Astrocyte of the hippocampus (primary cell): ENCODE measurements at places on chromosomes 5 and 9.

- DNase-seq, result no peak
These were observed 1.3 kb downstream of the PPP1R26 start for GRCh38 chr9:135480940-135481310.

- no peak for DNase-seq
These were observed 71.4 kb downstream of the LRSAM1 start for GRCh38 chr9:127522727-127523126.

DNA sequence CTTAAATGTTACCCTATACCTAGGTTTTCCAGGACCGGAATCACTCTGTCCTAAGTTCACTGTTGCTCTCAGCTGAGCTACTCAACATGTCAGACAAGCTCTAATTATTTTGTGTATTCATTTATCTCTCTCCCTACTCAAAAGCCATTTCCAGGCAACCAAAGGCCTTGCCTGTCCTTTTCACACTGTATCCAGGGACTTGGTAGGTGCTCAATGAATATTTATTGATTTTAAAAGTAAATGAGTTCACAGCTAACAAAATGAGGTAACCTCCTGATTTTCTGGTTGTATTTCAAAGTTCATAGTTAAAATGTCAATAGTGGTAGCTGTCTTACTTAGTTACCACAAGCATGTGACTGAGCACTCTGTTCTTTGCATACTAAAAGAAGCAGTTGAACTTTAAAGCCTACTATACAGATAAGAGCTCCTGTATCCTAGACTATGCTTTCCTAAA, 522.2 kb downstream of the ACTL7B start:
- DNase-seq, result peak; percentile 1

DNA sequence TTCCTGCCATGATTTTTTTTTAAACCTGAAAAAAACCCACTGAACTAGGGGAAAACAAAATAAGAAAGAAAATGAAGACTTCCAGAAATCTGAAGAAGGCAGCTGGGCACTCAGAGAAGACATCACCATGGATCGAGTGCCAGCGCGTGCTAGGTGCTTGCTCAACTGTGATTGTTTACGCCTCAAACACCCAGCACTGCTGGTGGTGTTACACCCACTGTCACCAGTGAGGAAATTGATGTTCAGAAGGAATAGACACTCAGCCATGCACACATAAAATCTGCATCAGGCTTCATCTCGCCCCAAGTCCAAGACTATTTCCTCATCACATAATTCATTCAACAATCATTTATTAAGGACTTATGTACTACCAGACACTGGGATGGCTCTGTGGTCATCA, 82.1 kb downstream of the HRH2 start:
- DNase-seq, result no peak

DNA sequence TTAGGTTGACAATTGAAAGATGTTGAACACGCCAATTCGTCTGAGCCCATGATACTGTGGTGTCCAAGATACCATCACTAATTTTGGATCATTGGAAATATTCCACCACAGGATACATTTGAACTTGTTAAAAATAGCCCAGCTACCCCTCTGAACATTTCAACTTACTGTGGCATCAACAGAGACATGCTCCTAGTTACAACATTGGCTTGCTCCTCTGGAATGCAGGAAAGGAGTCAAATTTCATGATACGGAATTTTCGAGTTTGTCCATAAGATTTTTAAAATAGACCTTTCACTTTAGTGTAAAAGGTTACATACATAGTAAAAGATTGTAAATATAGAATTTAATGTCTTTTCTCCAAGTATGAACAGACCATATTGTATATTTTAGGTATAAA, 12.8 kb downstream of the SEMA5A start:
- no peak for DNase-seq

- DNase-seq, result peak; percentile 66
These were observed 15.3 kb downstream of the GCNT4 start for GRCh38 chr5:75037106-75037505.

DNA sequence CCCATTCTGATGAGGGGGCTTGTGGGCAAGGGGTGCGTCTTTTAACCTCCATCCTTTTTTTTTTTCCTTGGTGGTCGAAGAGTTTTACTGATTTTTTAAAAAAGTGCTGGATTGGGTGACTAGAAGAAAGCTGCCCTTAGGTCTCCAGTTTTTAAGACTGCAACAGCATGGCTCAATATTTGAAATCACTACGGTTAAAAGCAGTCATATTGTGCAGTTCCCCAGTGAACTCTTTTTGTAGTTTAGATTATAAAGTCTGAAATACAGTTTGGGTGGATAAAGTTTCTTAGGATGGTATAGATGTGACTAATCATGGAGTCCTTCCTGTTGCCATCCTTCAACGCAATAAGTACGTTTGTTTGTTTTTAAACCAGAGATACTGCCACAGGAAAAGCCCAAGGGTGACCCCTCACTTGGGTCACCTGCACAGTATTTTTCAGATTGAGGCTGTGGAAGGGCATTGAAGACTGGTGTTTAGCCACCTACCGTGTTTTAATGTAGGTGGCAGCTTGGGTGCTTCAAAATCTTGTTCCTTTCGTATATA, 520 bp upstream of the DHFR start:
- DNase-seq, result no peak

GRCh38 chr9:95726756-95727155, 148.7 kb upstream of the ERCC6L2 start:
- DNase-seq, result peak; percentile 65

DNA sequence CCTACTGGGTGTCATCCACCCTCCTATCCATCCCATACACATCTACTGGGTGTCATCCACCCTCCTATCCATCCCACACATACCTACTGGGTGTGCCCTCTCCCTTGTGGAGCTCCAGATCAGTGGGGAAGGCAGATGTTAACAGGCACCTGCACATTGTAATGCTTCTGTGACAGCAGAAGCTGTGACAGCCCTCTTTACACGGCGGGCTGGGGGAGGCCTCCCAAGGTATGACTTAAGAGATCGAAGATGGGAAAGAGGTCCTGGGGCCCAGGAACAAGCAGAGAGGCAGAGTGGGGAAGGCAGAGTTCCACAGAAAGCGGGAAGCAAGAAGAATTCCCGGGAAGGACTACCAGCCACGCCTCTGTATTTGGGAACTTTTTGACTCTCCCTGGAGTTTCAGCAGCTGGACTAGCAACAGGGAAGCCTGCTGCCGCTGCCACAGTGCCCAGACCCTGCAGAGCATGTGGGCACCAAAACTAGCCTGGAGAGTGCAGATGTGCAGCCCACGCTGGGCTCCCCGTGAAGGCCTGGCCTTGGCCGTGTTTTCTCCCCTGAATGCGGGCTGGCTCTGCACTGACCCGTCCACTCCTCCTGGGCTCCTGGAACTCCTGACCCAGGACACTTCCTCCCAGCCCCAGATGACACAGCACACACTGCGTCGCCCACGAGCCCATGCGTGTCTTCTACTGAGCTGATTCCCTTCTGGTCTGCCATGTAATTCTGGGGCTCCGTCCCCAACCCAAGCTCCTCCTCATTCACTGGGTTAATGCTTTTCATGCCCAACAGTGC, 9.3 kb downstream of the TOR1A start:
- no peak for DNase-seq
